ENCODE measurements at places on chromosomes 12 and 14.
A peak's percentile ranks its signal among the peaks of the same experiment; 100 is the strongest.

DNA sequence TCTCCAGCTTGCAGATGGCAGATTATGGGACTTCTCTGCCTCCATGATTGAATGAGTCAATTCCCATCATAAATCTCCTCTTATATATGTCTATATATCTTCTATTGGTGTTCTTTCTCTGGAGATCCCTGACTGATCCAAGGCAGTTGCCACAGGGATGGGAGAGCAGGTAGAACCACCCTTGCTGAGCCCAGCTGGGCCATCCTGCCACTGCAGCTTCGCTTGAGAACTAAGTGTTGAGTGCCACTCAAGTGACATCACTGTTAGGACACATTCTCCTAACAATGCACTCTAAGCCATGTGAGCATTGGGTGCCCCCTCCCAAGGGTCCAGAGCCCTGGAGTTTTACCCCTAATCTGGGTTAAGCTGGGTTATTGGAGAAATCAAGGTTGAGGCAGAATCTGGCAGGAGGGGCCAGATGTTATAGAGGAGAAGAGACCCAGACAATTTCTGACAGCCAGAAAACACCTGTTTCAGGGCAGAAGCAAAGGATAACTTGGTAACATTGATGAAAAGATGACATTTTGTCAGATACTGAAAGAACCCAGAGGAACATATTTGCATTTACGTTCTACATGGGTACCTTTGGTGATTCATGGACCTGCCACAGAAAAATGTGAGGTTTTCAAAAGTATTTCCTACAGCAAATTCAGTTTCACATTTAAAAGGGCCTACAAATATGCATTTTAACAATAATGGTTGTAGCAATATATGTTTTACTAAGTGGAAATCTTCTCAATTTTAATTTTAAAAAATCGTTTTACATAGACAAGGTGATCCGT, 57.2 kb upstream of the MAX start:
- DNase-seq: no peak

- DNase-seq: no peak
Observed at GRCh38 chr14:102537981-102538601, 28.5 kb upstream of the ANKRD9 start.

DNA sequence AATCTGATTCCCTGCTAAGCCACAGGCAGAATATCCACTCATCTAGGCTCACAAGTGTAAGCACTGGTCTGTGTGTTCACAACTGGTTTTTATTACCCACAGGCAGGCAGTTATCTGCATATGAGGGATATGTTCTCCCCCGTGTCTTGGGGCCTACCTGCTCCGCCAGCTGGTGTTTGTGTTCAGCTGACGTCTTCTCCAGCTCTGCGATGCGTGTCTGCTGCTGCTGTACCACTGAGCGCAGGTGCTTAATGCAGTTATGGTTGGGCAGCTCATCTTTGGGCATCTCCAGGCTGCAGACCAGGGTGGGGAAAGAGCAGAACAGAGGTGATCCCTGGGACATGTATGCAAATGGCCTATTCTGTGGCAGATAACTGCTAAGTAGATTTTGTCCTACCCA, 13.7 kb downstream of the RNF41 start:
- DNase-seq: no peak

DNA sequence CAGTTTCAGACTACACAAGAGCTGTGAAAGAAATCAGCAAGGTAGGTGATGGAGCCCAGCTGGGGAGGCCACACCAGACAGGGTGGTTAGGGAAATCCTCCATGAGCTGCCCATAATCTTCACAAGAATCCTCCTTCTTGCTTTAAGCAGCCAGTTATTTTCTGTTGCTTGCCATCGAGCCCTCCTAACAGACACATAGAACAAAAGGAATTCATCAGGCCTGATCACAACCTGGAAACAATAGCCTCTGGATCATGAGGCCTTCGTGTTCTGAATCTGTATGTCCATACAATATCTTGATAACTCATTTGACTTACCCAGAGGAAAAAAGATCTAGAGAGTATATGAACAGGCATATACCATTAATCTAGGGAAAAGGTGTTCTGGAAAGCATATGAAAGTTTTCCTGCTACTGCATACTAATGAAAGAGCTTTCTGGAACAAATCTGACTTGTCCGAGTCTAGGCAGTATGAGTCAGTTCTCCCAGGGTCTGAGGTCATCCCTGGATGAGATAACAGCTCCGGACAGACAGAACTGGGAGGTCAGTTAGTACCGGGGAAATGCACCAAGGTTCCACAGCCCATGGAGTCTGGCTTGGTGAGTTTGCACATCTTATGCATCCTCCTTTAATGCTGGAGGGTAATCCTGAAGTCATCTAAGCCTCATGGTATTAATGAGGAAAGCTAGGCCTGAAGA, 52.8 kb upstream of the ELK3 start:
- DNase-seq: no peak

DNA sequence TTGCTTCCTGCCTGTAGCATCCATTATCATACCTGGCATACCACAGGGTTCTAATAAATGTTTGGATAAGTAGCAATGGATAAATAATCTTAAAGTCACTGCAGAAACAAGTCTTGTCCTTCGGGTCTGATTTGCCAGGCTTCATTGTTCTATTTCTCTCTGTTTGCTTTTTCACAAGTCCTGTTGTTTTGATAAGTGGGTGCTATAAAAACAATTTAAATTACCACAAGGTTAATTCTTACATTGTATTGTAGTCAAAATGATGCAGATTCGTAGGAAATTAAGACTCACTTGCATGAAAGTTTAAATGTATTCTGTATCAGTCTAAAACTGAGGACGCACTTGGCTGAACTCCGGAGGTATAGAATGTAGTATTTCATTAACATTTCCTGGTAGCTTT, 429.9 kb downstream of the NELL2 start:
- DNase-seq: no peak

- DNase-seq: no peak
Observed at GRCh38 chr12:56601503-56601902, 28.6 kb downstream of the BAZ2A start.

DNA sequence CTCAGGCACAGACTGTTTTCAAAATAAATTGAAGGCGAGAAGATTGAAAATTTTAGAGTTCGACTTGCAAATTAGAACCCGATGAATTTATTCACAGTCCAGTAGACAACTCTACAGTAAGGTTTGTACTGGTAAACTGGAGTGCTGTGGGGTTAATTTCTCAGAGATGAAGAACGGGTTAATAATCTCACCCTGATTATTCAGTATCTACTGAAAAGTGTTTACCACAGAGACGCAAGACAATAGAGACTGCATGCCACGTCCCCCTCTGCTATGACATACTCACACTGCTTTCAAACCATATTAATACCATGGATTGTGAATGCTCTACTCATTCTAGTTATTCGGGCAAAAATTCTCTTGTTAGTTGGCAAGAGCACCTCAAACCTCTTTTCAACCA, 36.1 kb downstream of the CFL2 start:
- DNase-seq: no peak

DNA sequence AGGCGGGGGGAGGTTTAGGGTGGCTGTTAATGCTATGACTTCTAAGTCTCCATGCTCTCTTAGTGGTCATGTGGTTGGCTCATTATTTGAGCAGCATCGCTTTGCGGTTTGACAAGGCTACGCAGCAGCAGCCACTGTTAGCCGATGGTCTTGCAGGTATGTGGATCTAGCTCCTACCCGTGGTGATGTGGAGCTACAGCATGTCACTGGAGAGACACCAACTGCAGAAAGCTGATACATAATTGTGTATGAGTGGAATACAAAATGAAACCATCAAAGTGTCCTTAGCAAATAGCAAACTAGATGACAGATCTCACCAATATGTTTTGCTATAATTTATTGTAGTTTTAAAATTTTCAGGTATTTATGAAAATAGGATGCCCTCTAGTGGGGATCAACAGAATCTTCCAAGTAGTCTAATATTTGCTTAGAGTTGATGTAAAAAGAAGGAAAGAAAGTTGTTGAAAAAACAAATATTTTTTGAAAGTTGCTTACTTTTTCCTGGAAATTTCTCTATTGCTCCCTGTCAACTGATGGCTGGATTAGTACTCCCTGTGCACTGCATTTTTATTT, 94.9 kb downstream of the NAV3 start:
- no peak for DNase-seq

DNA sequence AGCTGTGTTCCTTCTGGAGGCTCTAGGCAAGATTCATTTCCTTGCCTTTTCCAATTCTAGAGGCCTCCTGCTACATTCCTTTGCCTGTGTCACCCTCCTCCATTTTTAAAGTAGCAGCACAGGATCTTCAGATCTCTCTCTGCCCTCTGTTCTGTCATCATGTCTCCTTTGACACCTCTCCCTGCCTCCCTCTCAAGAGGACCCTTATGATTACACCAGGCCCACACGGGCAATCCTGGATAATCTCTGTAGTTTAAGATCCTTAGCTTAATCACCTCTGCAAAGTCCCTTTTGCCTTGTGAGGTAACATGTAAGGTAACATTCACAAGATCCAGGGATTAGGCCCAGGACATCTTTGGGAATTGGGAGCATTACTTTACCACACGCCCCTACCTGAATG, 155.2 kb downstream of the SYNE2 start:
- no peak for DNase-seq

GRCh38 chr12:83473408-83474095, 786.8 kb downstream of the TMTC2 start:
- DNase-seq: no peak

GRCh38 chr14:99275222-99275584, 3.2 kb upstream of the BCL11B start:
- no peak for DNase-seq

DNA sequence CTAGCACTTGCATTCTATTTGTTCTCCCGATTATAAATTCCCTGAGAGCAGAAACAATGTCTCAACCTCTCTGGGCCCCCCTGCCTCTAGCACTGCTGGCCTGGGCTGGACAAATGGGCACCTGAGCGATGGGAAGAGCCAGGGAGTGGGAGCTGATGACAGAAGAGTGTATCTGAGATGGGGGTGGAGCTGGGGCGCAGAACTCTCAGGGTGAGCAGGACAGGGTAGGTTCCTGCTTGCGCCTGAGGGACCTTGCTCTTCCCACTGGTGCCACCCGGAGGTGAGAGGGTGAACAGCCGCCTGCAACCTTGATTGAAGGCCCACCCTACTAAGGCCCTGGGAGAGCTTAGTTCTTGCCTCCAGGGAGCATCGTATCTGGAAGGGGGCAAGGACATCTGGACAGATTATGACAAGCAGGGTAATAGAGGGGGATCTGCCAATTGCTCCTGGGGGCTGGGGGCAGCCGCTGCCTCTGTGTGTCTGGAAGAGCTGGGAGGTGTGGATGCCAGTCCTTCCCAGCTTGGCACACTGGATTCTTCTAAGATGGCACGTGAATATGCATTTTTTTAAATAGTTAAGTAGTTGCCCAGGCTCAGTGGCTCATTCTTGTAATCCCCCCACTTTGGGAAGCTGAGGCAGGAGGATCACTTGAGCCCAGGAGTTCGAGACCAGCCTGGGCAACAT, 43.0 kb upstream of the TSPAN9 start:
- DNase-seq: peak; percentile 7

GRCh38 chr12:587132-588023, 75.9 kb downstream of the NINJ2 start:
- no peak for DNase-seq

DNA sequence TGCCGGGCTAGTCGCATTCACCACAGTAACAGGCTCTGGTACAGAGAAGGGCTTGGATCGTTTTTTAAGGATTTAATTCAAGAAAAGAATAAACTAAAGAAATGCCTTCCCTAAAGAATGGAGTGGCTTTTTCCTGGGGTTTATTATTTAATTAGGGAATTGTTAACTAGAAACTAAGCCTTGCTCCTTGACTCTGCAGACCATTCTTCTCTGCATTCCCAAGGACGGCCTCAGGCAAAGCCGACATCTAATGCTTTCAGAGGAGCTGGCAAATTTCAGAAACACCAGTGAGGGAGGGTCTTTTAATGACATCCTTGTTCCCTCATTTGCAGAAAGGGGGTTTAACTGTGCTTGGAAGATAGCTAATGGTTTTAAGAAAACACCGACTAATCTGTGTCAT, 174.0 kb downstream of the EGLN3 start:
- no peak for DNase-seq

GRCh38 chr12:11805043-11805442, 155.6 kb downstream of the ETV6 start:
- no peak for DNase-seq

- DNase-seq: no peak
Observed at GRCh38 chr12:12985817-12986408, 14.2 kb downstream of the HEBP1 start.

DNA sequence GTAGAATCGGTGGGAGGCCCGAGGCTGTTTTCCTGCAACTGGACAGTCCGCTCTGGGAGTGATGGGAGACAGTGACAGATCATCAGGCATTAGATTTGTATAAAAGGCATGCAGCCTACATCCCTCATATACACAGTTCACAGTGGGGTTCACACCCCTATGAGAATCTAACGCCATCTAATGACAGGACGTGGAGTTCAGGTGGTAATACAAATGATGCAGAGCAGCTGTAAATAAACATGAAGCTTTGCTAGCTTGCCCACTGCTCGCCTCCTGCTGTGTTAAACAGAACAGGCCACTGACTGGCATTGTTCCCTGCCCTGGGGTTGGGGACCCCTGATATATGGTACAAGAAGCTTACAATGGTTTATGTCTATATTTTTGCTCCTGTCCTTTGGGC, 179.0 kb downstream of the LRFN5 start:
- no peak for DNase-seq

GRCh38 chr12:24400533-24400932, 451.1 kb upstream of the SOX5 start:
- no peak for DNase-seq

GRCh38 chr12:68585966-68586365, 24.7 kb upstream of the RAP1B start:
- DNase-seq: no peak

DNA sequence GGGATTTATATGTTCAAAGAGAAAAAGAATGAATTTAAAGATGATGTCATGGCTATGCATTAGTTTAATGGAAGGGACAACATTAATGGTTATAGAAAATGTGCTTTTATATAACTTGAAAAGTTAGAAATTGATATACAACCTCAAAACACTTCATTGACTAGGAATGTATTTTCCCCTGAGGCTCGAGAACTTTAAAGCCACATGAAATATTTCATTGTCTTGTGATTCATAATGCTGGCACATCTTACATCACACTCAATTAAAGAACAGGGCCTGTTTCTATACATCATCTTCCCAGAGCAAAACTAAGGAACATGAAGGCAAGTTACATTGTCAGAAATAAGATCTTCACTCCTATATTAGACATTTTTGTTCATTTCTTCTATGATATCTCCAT, 35.2 kb upstream of the PAWR start:
- no peak for DNase-seq

GRCh38 chr12:62618319-62618718, 151.7 kb downstream of the MON2 start:
- DNase-seq: no peak

- DNase-seq: no peak
Observed at GRCh38 chr12:42458575-42458974, 131.0 kb downstream of the PRICKLE1 start.
